ENCODE measurements at places on chromosomes 2 and 18.

GRCh38 chr18:63155169-63155852, 164.3 kb downstream of the BCL2 start:
- DNase-seq = peak; percentile 62

GRCh38 chr2:228224410-228224809, 42.9 kb upstream of the SPHKAP start:
- DNase-seq = no peak

DNA sequence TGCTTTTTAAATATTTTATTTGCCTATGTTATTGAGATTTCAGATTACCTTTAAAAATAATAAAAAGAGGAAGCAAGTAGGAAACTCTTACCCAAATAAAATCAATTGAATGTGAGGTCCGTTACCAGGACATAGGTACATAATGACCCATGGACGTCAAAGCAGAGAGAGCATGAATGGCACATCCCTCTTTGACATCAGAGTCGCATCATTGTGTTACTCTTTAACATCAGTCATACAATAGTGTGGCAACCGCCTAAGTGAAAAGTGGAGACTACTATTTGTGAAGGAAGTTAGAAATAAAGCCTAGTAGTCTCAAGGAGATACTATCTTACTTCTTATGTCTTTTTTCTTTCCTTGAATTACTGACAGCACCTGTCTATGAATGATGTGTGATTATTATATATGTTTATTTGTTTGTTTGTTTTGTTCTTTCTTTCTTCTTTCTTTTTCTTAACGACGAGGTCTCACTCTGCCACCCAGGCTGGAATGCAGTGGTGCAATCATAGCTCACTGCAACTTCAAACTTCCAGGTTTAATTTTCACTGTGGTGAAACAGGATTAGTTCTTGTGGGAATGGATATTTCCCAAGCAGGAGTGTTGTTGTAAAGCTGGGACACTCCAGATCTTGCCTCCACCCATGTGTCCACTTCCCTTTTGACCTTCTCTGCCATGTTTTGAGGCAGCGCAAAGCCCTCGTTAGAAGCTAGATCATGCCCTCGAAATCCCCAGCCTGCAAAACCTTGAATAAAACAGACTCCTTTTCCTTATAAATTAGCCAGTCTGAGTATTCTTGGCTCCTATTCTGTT, 407.2 kb upstream of the NETO1 start:
- no peak for DNase-seq

- DNase-seq = no peak
These were observed 365.3 kb downstream of the TDRD15 start for GRCh38 chr2:21489080-21489479.

DNA sequence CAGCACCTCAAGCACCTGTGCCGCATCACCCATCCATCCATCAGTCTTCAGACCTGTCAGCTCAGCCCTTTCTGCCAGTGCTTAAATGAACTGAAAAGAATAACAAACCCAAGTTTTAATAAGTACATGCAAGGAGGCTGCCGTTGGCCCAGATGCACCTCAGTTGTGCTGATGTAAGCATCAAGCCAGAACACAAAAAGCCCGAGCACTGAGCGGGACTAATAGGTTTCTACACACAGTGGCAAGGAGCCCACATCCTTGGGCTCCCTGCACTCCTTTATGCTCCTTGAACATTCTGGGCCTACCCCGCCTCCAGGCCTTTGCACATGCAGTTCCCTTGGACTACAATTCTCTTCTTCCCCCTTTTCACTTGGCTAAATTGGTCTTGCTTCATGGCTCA, 165.6 kb downstream of the ALK start:
- DNase-seq = no peak

DNA sequence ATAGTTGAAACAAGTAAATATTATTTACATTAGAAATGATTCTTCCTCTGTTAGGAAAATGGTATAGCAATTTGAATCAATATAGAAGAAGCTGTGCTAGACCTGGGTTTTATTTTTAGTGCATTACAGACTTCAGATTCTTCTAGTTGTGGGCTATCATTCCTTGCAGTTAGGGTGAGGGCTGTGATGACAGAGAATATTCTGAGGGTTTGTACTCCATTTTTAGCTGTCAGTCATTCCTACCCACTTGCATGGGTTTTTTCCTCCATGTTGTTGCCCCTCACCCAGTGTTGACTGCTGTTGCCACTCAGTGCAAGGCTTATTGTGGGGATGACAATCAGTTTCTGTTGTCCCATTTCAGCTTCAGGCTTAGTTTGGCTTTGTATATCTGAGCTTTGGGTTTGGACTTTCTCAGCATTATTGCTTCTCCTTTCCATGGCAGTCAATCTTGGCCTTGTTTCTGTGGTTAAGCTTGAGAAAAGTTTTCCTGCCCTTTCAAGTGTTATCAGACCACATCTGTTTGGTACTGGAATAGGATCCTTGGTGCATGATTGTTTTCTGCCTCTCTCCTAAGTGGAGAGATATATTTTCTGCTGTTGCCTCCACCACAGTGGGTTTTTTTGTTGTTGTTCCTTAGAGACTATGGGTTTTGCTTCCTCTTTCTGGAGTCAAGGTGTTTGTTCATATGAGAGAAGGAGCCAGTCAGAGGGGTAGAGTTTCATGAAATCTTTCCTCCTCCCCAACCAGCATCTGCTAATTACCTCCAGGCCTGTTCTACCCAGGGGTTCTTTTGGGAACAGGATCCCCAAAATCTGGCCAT, 312.7 kb upstream of the CWC22 start:
- peak; percentile 5 for DNase-seq

DNA sequence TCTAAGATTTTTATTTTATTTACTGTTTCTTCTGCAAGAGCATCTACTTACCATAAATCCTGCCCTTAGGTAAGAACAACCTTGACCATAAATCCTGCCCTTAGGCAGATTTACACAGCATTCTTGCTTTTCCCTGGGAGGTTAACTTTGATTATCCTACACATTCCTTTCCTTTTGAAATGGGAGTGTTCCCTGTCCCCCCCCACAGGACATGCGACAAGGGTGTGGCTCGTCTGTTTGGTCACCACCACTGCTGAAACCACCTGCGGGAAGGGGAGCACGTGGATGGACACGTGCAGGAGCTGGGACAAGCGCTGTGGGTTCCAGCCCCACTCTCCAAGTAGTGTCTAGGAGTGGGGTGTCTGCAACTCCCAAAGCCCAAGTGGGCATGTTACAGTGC, 239.3 kb upstream of the SP5 start:
- no peak for DNase-seq

- peak; percentile 29 for DNase-seq
These were observed 165.2 kb upstream of the KLF7 start for GRCh38 chr2:207330912-207331311.

DNA sequence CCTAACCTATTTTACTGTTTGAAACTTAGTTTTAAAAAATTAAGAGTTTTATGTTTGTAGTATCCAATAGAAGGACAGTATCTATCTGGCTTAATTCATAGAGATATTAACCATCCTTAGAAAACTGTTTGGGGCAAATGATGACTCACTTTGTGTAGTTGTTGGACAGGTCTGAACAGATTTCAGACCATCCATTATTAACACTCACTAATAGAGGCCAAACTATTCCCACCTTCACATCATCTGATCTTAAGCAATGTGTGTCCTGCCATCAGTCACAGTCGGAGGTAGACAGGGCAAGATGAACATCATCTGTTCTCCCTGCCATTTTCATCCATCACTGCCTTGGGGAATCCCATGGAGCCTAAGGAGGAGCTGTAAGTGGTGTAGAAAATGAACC, 164.6 kb upstream of the DCC start:
- DNase-seq = no peak

GRCh38 chr2:230335461-230335863, 8.5 kb downstream of the SP140L start:
- DNase-seq = no peak

- DNase-seq = no peak
These were observed 301.2 kb downstream of the AGPS start for GRCh38 chr2:177693658-177694339.

DNA sequence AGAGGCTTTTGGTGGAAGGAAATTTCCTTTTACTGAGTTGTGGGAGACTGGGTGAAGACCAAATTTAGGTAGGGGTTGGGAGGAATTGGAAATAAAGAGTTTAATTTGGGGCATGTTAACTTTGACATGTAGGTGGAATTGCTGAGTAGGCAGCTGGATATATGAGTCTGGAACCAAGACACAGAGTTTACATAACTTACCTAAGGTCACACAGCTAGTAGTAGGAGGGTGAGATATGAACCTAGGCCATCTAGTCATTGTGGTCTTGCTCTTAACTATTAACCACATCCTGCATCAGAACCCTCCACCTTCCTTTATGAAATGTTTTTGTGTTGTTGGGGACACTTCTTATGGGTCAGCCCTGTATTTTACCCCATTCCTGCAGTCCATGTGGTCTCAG, 113.1 kb downstream of the ICOS start:
- DNase-seq = peak; percentile 24

GRCh38 chr18:57846258-57846657, 43.1 kb upstream of the ATP8B1 start:
- DNase-seq = no peak

- DNase-seq = no peak
These were observed 4.4 kb downstream of the SLC66A3 start for GRCh38 chr2:11159574-11160170.

- no peak for DNase-seq
These were observed 6.7 kb downstream of the TGIF1 start for GRCh38 chr18:3456686-3457069.

DNA sequence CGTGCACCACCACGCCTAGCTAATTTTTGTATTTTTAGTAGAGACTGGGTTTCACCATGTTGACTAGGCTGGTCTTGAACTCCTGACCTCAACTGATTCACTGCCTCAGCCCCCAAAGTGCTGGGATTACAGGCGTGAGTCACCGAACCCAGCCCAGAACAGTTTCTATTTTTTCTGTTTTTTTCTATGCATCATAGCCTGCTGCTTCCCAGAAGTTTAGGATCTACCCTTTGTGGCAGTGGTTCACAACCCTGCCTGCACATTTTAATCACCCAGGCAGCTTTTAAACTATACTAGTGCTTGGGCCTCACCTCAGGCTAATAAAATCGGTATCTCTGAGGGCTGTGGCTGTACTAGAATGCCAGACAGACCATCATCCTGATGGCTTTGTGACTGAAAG, 39.7 kb upstream of the SOCS6 start:
- DNase-seq = no peak
